ENCODE measurements at places on chromosomes 12 and 14. TPM values are rescaled to one million over a fixed set of nuclear protein-coding genes. Genes with fewer than 3 reads are reported as not detected.

SPTLC2 gene
- 60.0 TPM for total RNA-seq

CLEC2A gene
- not detected for total RNA-seq

KRT72 gene
- total RNA-seq = not detected

MIP gene
- not detected for total RNA-seq

LRIG3 gene
- 88.8 TPM for total RNA-seq

AGAP2 gene
- 0.27 TPM for total RNA-seq

GALNT16 gene
- total RNA-seq = 1.6 TPM

APOF gene
- not detected for total RNA-seq

YBX3 gene
- total RNA-seq = 139 TPM

PPP1R1A gene
- not detected for total RNA-seq

RIMBP2 gene
- 0.74 TPM for total RNA-seq

ACSS3 gene
- total RNA-seq = 24.5 TPM

NELL2 gene
- total RNA-seq = 4.6 TPM

CLEC4C gene
- not detected for total RNA-seq

FBXO34 gene
- 26.5 TPM for total RNA-seq

TSPAN11 gene
- 2.0 TPM for total RNA-seq

SMARCD1 gene
- total RNA-seq = 33.4 TPM

MAP3K9 gene
- 0.33 TPM for total RNA-seq

CNTN1 gene
- 0.27 TPM for total RNA-seq

P2RX2 gene
- not detected for total RNA-seq

DPPA3 gene
- not detected for total RNA-seq

GPRC5D gene
- not detected for total RNA-seq

RIPK3 gene
- total RNA-seq = 3.0 TPM

TPPP2 gene
- total RNA-seq = not detected

ASB2 gene
- 0.49 TPM for total RNA-seq

EFCAB11 gene
- 3.2 TPM for total RNA-seq

FAM186B gene
- total RNA-seq = 2.7 TPM

TAS2R20 gene
- total RNA-seq = 1.9 TPM

RNF31 gene
- 165 TPM for total RNA-seq

YARS2 gene
- 10.3 TPM for total RNA-seq

PSMD9 gene
- total RNA-seq = 27.6 TPM

FOXN4 gene
- not detected for total RNA-seq

CISTR gene
- total RNA-seq = not detected

DDX11 gene
- 17.0 TPM for total RNA-seq

SNW1 gene
- total RNA-seq = 55.7 TPM

OR6C1 gene
- not detected for total RNA-seq

KCNA5 gene
- not detected for total RNA-seq

NAA30 gene
- 24.6 TPM for total RNA-seq

TPH2 gene
- not detected for total RNA-seq

SLC5A8 gene
- total RNA-seq = not detected

EGLN3 gene
- total RNA-seq = 0.18 TPM
